ENCODE measurements at places on chromosomes 11 and 22.
A peak's percentile ranks its signal among the peaks of the same experiment; 100 is the strongest.

- DNase-seq: peak; percentile 35
Measured at GRCh38 chr11:2794968-2795322, 90.6 kb downstream of the CDKN1C start.

GRCh38 chr11:102806296-102806695, 8.3 kb upstream of the MMP1 start:
- DNase-seq: no peak

- no peak for DNase-seq
Measured at GRCh38 chr11:12802418-12803085, 128.3 kb downstream of the TEAD1 start.

DNA sequence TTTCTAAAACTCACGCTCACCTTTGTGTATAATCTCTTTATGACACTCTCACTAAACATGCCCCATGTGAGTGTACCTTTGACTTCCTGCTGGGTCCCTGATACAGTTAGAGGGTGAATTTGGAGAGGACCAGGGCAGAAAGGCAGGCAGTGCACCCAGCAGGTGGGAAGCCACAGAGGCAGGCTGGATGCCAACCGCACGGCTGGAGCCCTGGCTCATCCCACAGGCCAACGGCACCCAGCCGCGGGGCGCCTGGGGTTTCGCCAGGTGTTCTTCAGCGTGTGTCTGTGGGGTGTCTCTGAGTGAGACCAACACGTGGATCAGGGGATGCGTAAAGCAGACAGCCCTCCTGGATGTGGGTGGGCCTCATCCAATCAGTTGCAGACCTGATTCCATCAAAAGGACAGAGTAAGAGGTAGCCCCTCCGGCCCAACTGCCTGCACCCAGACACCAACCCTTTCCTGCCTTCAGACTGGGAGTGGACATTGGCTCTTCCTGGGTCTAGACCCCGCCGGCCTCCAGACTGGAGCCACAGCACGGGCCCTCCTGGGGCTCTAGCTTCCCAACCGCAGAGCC, 51.6 kb downstream of the DHCR7 start:
- DNase-seq: no peak

GRCh38 chr11:124174001-124174583, 9.1 kb upstream of the OR10D3 start:
- DNase-seq: no peak

- DNase-seq: no peak
Measured at GRCh38 chr22:29512031-29512430, 32.0 kb downstream of the NEFH start.

- DNase-seq: no peak
Measured at GRCh38 chr11:96783311-96783710, 393.5 kb downstream of the JRKL start.

DNA sequence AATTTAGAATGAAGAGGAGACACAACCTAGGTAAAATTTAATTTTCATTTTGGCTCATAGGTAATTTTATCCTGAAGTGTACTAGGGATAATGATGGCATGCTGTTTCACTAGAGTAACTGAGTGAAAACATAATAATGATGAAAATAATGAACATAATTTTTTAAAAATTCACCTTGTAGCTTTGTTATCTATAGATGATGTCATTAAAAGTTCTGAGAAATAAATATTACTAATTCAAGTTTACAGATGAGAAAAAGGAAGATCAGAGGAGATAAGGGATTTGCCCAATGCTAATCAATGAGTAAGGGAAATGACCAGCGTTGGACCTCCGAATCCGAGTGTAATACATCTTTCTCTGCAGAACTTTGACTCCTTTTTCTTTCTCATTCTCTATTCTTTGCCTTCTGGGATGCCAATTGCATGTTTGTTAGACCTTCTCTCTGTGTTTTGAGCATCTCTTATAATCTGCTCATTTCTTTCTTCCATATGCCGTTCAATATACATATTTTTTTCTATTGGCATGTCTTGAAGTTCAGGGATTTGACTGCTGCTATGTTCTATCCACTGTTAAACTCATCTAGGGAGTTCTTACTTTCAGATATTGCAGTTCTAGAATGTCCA, 186.5 kb downstream of the SNX19 start:
- DNase-seq: no peak

DNA sequence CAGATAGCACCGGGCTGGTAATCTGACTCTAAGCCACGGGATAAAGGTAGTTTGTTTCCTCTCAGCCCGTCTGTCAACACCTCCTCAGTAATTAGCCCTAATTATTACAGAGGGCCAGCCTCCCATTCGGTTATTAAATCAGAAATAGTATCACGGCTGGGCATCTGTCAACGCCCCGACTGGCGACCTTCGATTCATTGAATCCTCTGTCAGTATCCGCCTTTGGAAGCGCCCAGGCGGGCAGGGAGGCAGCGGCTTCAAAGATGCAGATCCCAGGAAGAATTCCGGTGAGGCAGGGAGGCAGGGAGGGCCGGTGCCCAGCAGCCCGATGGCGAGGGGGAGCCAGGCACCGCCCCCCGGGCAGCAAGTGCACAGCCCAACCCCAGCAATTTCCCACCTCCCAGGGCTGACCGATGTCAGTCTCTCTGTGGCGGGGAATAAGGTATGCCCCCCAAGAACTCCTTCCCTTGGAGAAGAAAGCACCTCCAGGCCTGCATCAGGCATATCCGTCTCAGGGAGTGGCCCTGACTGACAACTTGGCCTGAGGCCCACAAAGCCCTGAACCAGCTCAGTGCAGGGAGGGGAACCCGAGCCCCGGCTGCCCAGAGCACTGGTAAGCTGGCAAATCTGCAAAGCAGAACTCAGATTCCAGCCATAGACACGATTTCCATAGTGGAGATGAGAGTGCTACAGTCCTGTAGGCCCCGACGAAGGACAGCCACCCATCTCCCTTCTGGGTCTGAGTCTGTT, 11.4 kb downstream of the GNB1L start:
- DNase-seq: no peak

GRCh38 chr11:71391796-71392195, 56.4 kb downstream of the DHCR7 start:
- DNase-seq: no peak

DNA sequence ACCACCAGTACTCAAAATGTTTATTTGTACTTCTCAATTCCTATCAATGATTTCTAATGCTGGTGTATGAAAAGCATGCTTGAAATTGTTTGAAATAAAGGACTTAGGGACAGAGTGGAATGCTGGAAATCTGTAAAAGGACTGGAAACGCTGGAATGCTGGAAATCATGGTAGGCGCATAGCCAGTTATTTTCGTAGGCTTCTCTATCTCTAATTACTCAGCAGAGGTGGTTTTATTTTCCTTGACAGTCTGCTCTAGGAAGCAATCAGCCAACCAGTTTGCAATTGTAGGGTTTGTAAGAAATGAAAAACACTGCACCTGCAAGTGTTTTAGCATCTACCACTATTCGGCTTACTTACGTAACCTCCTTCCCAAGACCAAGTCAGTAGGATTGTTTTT, 788 bp downstream of the LIN7C start:
- DNase-seq: no peak

- DNase-seq: no peak
Measured at GRCh38 chr11:57543593-57543992, 6.2 kb downstream of the SMTNL1 start.

- no peak for DNase-seq
Measured at GRCh38 chr22:17699696-17700340, 61.3 kb downstream of the BCL2L13 start.

DNA sequence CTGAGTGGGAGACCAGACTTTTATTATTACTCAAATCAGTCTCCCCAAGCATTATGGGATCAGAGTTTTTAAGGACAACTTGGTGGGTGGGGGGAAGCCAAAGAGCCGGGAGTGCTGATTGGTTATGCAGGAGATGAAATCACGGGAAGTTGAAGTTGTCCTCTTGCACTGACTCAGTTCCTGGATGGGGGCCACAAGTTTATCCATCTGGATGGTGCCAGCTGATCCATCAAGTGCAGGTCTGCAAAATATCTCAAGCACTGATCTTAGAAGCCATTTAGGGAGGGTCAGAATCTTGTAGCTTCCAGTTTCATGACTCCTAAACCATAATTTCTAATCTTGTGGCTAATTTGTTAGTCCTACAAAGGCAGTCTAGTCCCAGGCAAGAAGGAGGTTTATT, 53.5 kb upstream of the LMO1 start:
- no peak for DNase-seq

GRCh38 chr22:38956551-38956950, 858 bp upstream of the APOBEC3A start:
- DNase-seq: no peak

DNA sequence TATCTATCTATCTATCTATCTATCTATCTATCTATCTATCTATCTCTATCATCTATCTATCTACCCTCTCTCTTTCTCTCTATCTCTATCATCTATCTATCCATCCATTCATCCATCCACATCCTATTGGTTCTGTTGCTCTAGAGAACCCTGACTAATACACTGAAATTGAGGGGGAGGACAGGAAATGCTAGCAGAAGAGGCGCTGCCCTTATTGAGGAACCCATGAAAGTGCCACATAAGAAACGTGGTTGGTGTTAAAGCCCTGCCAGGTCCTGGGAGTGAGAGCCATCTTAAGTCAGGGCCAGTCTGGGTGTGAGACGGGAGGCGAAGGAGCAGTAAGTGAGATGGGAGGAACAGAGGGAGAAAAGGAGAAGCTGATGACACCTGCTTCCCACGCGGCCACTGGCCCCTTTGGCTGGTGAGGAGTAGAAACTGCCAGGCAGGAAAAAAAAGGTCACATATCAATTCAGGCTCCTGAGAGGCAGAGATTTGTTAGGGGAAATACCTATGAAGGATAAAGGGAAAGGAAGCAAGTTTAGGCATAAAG, 87.9 kb upstream of the PLET1 start:
- no peak for DNase-seq

GRCh38 chr22:46791201-46791731, 28.8 kb downstream of the TBC1D22A start:
- peak; percentile 62 for DNase-seq

GRCh38 chr11:119377112-119377901, 4.2 kb downstream of the USP2 start:
- DNase-seq: no peak

DNA sequence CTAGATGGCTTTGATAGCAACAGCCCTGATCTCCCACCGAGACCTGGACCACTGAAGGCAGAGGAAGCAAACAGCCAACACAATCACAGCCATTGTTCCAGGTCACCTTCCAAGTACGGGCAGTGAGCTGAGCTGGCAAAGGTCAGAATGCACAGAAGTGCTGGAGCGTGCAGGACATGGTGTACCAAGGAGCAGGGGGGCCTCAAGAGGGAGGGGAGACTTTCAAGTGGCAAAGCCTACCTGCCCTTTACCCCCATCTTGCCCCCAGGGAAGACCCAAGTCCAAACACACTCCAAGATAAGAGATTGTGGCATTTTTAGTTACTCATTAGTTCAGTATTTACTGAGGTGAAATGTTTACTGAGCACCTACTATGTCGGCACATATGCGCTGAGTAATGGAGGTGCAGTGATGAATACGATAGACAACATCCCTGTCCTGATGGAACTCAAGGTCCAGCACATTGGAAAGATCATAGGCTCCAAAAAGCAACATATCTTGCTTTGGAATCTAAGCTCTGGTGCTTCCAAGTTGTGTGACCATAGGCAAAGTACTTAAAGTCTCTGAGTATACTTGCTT, 26.0 kb upstream of the TTC12 start:
- DNase-seq: no peak

- no peak for DNase-seq
Measured at GRCh38 chr11:123122341-123122740, 60.4 kb upstream of the HSPA8 start.

GRCh38 chr11:13091804-13092203, 82.7 kb downstream of the RASSF10 start:
- DNase-seq: no peak

DNA sequence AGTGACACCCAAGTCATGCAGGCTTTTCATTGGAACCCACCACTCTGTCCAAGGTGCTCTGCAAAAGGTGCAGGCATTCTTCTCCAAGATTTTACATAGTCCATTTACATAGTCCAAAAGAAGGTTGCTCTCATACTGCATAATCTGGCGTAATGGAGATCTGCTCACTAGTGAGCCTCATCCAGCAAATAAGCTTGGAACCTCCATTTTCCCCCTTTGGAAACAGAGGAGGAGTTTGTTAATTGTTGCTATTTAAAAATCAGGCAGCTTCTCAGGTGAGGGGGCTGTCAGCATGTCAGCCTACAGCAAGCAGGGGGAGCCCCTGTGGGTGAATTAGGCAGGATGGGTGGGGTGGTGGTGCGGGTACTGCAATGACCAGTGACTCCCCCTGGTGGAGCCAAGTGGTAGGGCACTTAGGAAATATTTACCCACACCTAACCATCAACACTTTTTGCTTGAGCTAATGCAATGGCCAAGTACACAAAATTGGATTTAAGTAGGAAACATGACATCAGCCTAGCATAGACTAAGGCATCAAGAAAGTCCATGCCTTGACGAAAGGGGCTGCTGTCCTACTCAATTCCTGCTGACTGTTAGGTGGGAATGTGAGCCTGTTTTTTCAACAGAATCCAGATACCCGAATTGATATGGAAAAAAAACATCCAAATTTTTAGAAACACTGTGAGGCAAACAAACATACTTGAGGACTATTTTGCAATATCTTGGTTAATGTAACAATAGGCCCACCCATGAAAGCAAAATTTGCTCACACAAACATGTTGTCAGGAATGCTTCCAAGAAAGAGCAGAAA, 64.5 kb downstream of the AMBRA1 start:
- peak; percentile 78 for DNase-seq

DNA sequence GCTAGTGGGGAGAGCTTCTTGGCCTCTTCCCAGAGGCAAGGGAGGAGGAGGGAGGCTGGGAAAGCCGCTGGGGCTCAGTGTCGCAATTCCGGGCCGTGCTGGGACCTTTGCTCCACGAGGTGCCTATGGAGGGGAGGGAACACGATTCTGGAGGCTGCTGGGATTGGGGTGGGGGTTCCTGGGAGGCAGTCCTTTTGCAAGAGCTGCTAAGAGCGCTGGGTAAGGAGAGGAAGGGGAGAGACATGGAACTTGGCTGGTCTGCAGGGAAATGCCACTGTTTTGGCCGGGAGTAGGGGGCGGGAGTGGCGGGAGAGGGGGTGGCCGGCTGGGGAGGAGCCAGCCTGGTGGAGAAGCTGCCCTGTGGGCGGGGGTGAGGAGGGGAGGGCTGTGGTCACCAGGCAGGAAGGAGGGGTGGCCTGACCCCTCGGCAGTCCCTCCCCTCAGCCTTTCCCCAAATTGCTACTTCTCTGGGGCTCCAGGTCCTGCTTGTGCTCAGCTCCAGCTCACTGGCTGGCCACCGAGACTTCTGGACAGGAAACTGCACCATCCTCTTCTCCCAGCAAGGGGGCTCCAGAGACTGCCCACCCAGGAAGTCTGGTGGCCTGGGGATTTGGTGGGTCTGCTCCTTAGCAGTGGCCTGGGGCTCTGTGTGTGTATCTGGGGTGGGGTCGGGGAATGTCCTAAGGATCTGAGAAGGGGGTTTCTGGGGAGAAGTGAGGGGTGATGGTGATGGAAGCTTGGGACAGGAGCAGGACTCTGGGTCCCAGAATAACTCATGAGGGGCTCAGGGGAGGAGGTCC, at the start of gene NR1H3:
Gene NR1H3, plus strand, starts transcription at position 480 of the 800 bp plus-strand sequence. CDS start 1,221 bp downstream, outside the sequence.
- peak; percentile 34 for DNase-seq

GRCh38 chr11:10858439-10859325, 829 bp upstream of the ZBED5 start:
- peak; percentile 76 for DNase-seq

- DNase-seq: no peak
Measured at GRCh38 chr11:70082829-70083228, 4.7 kb downstream of the ANO1 start.

- DNase-seq: no peak
Measured at GRCh38 chr11:36578458-36578857, 10.7 kb downstream of the RAG1 start.

- peak; percentile 36 for DNase-seq
Measured at GRCh38 chr11:19879307-19880087, 166.9 kb downstream of the NAV2 start.

- no peak for DNase-seq
Measured at GRCh38 chr11:117668321-117668751, 128.7 kb downstream of the DSCAML1 start.

Measured in head of caudate nucleus (tissue), 42 donors.